ENCODE measurements at places on chromosomes 5 and 9.

DNA sequence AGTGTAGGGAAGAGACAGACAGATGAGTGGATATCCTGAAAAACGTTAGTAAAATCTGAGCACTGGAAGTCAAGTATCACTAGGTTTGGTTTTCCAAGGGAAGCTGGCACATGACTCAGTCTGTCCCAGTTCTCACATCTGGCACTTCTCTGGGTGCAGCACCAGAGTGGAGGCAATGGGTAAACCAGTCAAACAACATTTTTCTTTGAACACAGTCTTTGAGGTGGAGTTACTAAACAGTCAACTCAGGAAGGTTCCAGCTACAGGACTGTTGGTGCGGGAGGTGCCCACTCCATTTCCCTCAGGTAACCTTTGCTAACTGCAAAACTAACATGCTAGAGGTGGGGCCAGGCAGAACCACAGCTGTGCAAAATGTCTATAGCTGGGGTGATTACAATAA, 301.4 kb upstream of the RFX3 start:
- no peak for DNase-seq

DNA sequence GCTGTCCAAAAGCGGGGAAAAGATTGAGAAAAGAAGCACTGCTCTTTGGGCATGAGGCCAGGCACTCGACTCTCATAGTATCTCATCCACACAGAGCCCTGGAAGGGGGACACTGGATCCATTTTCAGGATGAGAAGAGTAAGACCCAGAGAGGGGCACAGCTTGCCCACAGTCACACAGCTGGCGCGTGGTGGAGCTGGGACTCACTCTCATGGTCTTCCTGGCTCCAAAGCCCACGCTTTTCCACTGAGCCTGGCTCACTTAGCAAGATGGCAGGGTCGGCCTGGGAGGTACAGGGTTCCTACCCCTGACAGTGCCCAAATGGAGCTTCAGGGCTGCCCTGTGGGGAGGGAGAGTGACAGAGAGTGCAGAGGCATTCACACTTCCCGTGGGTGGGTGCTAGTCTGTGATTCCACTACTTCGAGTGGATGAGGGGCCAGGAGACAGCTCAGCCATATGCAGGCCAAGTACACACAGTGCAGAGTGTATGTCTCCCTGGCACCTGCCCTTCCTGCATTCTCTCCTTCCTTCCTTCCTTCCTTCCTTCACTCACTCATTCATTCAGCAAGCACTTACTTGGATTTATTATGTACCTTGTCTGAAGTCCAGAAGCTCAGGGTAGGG, 18.3 kb upstream of the IGFBPL1 start:
- DNase-seq = no peak

GRCh38 chr9:19922476-19923118, 133.8 kb upstream of the SLC24A2 start:
- DNase-seq = peak; percentile 81

GRCh38 chr9:99296291-99296951, 74.3 kb downstream of the SEC61B start:
- no peak for DNase-seq

- no peak for DNase-seq
Measured at GRCh38 chr5:124761010-124761409, 14.6 kb upstream of the ZNF608 start.

DNA sequence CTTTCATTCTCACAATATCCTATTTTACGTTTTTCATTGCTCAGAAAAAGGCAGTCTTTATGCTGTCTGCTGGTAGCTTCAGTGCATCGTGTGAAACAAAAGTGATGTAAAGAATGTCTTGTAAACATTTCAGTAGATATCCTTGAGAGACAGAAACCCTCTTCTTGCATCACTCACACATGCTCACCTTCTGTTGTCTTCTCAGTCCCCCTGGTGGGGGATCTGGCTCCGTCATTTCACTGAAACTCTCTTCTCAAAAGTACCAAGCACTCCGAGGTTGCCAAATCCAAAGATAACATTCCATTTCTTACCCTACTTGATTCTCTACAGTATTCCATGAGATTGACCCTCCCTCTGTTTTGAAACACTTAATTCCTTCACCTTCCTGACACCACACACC, 46.1 kb upstream of the PCA3 start:
- peak; percentile 74 for DNase-seq

GRCh38 chr9:124779368-124780059, 2.6 kb downstream of the OLFML2A start:
- DNase-seq = peak; percentile 90

GRCh38 chr5:173392-174290, 17.7 kb upstream of the LRRC14B start:
- no peak for DNase-seq

DNA sequence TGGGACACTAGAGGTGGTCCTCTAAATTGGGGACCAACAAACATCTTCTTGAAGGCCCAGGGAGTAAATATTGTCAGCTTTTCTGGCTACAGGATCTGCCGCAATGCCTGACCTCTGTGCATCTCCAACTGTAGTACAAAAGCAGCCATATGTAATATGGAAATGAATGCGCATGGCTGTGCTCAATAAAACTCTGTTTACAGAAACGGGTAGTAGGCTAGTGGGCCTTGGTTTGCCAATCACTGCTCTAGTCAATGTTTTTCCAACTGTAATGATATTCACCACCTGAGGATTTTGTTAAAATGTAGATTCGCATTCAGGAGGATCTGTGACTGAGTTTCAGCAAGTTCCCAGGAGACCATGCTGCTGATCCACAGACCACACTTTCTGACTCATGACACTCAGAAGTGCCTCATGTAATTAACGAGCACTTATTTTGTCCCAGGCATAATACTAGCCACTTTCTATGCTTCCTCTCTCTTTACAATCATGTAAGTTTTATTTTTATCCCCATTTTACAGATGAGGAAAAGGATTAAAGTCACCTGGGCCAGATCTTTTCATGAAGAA, 96.9 kb downstream of the MED27 start:
- DNase-seq = no peak

DNA sequence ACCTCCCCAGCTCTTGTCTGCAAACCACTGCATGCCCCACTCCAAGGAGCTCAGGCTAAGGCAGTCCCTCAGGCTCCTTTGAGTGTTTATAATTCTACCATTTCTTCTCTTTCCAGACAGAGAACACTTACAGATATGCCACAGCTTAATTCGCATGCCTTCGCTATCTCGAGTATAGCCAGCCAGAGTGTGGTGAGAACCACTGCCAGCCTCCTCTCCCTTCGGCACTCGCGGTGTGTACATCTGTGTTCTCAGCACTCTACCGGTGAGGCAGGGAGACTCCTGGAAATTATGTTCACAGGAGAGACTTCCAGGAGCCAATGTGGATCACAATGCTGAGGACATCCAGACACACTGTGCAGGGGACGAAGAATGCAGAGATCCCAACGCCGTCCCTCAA, 143.7 kb upstream of the IRX1 start:
- DNase-seq = no peak

DNA sequence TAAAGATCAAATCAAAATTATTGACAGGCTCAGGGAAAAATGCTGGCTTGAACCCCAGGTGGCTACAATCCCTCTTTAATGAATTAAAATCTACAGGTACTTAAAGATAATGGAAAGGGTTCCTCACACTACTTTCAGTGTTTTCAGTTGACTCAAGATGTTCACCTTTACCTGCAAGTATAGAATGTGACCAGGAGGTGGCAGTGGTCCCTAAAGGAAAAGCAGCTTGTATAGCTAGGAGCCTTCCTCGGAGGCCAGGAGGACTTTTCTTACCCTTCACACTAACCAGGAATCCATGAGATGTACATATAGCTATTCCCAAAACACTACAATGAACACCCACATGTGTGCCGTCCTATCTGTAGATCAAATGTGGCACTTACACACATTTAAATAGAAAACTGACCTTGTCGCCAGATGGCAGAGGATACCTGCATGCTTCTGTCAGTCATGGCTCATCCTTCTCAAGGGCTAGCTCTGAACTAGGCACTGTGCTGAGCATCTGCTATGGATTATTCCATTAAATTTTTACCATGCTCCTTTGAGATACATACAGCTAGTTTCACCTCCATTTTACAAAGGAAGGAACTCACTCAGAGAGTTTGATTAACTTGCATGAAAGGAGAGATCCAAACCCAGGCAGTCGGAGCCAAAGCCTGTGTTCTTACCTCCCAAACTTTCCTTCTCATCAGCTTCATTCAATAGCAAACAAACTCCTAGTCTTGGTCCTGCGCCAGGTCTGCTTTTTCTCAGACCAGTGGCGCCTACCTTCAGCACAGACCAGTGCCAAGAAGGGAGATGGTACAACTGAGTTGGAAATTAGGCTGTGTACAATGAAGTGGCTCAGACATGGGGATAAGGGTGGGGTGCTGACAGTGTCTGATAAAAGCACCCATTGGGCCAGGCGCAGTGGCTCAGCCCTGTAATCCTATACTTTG, 24.5 kb downstream of the C9orf152 start:
- DNase-seq = peak; percentile 81

DNA sequence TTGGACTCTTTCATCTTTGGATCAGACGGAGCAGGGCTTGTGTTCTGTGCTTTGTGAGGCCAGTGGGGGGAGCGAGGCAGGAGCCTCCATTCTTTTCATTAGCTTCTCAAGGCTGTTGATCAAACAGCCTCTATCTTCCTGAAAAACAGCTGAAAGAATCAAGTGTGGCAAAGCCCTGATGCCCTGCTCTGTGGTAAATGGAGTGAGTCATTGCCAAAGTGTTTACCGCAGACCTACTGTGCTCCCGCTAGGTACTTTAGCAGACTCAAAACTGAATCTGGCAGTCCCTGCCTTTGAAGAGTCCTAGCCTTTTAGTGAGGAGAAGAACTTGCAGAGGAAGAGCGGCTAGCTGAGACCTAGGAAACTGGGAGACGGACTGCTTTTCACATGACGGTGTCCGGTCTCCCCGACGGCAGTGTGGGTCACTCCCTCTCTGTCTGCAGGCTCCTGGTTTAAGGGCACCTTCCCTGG, 3.3 kb downstream of the ANKRD33B start:
- DNase-seq = no peak

DNA sequence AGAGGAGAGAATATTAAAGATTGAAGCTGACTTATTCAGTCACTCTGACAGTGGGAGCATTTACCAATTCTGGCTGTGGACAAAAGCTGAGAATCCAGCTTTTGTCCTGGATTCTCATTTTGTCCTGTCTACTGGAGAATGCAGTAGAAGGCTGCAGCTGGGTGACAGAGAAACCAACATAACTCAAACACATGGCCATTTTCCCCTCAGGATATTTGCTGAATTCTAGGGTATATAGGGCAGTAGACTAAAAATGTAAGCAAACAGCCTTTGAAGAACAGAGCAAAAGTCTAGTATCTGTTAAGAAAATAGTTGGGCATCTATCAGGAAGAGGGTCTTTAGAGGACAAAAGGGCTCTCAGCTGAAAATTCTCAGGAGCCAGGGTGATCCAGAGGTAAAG, 20.6 kb downstream of the ZNF484 start:
- no peak for DNase-seq

DNA sequence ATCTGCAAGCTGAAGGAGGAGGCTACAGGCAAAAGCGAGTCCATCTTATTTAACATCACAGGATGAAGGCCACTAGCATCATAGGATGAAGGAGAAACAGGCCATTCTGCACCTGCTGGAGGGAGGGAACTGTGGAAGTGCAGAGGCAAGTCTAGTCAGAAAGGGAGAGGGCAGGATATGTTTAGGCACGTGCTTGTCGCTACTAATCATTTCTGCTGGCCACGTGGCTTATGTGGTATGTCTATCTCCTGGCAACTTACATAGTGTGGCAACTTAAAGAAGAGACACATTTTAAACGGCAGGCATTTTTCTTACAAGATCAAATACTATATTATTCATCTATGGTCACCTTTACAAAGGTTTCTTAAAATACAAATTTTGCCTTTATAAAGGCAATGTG, 74.0 kb downstream of the GNAQ start:
- DNase-seq = no peak

Measured in mesendoderm (in vitro differentiated cells).